SIG-M5 (cell line): ENCODE measurements at places on chromosomes 6 and 20.

- no peak for DNase-seq
These were observed 25.6 kb downstream of the L3MBTL1 start for GRCh38 chr20:43533060-43533459.

- DNase-seq: no peak
These were observed 40.4 kb downstream of the C6orf118 start for GRCh38 chr6:165268987-165269386.

- DNase-seq: no peak
These were observed 2.6 kb downstream of the SAMD5 start for GRCh38 chr6:147510929-147511590.

DNA sequence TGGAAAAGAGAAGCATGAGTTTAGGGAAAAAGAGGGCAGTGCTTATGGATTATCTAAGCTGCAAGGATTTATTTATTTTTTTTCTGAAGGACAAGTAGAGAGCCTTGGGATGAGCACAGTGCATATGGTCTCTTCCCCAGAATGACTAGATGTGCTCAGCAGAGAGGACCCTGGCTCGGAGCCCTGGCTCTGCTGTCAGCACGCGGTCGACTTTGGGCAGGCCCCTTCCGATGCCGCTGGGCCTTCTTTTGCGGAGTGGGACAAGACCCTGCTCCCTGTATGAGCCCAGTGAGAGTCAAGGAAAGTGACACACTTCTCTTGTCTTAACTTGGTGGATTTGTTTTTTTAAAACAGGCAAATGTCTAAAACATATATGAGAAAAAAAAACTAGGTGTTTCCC, 51.4 kb downstream of the LRRC1 start:
- no peak for DNase-seq

DNA sequence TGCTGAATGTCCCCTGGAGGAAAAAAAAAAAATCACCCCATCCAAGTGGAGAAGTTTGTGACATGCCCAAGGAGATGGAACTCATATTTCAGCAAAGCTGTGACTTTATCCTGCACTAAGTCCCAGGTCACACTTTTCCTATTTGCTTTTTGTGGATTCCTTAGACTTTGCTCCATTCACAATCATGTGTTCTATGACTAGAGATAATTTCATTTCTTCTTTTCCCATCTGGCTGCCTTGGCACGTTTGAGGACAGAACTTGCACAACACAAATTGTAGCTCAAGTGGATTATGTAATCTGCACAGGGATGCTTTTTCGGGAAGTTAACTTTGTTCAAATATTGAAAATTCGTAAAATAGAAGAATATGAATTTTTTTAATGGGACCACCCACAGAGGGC, 100.7 kb upstream of the PTPN1 start:
- DNase-seq: no peak

DNA sequence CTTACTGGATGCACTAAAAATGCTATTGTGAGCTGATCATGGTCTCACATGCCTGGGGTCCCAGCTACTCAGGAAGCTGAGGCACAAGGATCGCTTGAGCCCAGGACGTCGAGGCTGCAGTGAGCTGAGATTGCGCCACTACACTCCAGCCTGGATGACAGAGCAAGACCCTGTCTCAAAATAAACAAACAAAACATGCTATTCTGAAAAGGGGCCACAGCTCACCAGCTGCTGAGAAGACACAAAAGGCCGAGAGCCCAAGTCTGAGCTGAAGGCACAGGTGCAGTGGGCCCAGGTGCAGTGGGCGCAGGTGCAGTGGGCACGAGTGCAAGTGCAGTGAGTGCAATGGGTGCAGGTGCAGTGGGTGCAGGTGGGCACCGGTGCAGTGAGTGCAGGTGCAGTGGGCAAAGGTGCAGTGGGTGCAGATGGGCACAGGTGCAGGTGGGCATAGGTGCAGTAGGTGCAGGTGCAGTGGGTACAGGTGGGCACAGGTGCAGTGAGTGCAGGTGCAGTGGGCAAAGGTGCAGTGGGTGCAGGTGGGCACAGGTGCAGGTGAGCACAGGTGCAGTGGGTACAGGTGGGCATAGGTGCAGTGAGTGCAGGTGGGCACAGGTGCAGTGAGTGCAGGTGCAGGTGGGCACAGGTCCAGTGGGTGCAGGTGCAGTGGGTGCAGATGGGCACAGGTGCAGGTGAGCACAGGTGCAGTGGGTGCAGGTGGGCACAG, 16.0 kb downstream of the ZBTB46 start:
- DNase-seq: no peak

- no peak for DNase-seq
These were observed 190.6 kb upstream of the SASH1 start for GRCh38 chr6:148151896-148152643.

DNA sequence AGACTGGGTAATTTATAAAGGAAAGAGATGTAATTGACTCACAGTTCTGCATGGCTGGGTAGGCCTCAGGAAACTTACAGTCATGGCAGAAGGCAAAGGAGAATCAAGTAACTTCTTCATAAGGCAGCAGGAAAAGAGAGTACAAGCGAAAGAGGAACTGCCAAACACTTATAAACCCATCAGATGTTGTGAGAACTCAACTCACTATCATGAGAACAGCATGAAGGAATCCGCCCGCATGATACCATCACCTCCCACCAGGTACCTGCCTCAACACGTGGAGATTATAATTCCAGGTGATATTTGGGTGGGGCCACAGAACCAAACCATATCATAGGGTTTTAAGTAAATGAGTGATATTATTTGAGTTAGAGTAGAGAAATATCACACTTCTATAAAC, 189.3 kb downstream of the TSHZ2 start:
- no peak for DNase-seq

GRCh38 chr20:63276956-63277355, 4.3 kb downstream of the ARFGAP1 start:
- DNase-seq: no peak

DNA sequence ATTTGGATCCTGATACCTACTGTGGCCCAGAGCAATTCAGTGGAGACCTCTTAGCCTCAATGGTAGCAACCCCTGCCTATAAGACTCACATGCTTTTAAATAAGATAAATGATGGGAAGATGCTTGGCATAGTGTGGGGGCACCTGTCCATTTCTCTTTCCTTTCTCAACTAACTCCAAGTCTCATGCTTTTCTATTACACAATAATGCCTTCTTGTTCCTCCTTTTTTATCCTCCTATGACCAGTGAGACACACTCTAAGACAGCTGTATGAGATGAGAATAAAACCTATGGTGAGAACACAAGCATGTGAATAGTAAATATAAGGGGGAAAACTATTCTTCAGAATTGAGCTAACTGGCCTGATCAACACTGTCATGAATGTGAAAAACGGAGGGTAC, 147.0 kb upstream of the STXBP5 start:
- no peak for DNase-seq
